ENCODE measurements at places on chromosomes 3 and 15.

DNA sequence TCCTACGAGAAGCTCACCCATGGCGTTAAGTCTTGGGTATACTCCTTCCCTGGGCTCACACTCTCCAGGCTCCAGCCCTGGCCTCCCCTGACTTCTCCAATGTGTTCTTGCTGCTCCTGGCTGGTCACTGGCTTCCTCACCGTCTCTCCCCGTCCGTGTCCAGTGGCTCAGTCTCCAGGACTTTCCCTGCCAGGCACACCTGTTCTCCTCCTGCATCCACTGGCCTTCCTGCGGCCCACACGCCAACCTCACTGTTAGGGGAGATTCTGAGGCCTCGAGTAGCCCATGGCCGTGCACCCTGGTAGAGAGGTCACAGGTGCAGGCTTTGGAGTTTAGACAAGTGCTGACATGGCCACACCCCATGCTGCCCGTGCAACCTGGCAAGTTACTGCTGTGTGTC lies 91.9 kb upstream of the SNRPA1 start:
- no peak for DNase-seq

GRCh38 chr15:66293419-66294156 lies at the start of gene DIS3L:
Gene DIS3L (plus strand): TSS chr15:66293568. CDS start chr15:66293597, 29 bp downstream.
- DNase-seq: peak; percentile 88

DNA sequence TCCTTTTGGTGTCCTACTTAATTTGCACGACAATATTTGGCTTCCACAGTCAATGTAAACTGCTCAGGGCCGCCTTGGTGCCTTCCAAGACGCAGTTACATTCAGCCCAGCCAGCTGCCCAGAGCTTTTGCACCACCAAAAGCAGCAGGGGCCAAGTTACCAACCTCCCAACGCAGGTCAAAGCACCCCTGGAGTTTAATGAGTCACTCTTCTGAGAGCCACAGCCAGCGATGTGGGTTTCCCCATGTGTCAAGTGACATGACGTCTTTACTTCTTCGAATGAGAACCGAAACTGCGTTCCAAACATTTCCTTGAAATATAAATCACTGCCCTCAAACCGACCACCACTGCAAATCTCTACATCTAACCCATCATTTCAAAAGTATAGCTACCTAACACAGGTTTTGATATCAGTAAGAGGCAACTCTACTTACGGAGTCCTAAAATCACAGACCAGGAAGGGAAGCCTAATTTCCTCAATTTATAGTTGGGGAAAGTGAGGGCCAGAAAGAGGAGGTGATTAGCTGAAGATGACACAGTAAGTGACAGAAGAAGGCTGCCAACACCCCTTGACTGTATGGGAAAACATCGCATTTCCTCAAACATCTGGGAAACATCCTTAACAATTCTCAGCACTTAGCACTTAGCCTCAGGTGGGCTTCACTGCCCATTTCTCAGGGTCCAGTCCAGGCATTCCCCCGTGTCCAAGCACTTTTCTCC lies 24.5 kb downstream of the MB21D2 start:
- peak; percentile 74 for DNase-seq

DNA sequence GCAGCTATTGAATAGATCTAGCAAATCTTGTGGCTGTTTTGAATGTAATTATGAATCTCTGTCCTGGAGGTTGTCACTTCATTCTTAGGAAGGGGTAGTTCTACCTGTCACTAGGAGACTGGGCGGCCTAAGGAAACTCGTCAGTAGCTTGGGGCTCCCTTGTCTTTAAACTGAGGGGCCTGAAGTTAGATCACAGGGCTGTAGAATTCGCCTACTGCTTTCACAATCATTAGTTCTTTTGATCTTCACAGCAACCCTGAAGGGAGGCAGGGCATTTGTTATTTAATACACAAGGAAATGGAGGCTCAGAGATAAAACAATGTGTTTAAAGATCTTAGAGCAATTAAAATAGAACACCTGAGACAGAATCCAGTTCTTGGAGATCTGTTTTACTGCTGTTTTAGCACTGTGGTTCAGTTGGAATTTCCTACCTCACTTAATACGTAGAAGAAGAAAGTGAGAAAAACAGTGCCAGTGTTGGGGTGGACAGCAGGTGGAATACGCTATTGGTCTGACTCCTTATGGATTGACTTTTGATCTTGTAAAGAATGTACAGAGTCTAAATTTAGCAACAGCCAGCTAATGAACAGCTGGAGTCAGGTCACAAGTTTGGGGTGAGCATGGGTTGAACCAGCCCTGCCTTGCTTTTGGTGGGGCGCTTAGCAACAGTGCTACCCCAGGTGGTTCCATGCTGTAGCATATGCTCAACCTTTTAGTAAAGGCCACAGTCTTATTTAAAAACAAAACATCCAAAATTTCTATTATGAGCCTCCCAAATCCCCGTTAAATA lies 71.4 kb upstream of the BHLHE40 start:
- no peak for DNase-seq

DNA sequence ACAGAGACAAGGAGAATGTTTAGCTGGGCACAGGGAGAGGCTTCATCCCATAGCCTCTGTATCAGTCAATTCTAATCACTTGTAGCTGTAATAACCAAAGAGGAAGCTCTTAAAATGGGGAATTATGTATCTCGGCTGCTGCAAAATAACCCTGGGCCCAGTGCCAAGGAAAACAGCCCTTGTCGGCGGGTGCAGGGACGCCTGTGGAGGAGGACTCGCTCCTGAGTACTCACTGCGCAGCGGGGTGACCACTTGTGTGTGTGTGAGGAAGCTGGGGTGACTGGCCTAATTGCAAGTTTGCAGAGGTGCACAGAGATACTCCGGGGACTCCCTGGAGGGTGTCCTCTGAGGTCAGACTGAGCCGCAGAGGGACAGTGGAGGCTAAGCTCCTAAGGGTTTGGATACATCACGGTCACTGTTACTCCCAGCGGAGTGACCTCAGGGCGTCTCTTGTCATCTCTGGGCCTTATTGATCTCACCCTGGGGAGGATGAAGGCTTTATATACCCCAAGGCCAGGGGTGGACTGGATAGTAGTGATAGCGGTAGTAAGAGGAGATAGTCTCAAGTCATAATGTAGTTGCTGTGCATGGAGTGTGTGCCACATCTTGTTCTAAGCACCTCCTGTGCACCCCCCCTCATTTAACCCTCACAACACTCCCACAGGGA lies 37.2 kb downstream of the SLC6A6 start:
- DNase-seq: no peak

DNA sequence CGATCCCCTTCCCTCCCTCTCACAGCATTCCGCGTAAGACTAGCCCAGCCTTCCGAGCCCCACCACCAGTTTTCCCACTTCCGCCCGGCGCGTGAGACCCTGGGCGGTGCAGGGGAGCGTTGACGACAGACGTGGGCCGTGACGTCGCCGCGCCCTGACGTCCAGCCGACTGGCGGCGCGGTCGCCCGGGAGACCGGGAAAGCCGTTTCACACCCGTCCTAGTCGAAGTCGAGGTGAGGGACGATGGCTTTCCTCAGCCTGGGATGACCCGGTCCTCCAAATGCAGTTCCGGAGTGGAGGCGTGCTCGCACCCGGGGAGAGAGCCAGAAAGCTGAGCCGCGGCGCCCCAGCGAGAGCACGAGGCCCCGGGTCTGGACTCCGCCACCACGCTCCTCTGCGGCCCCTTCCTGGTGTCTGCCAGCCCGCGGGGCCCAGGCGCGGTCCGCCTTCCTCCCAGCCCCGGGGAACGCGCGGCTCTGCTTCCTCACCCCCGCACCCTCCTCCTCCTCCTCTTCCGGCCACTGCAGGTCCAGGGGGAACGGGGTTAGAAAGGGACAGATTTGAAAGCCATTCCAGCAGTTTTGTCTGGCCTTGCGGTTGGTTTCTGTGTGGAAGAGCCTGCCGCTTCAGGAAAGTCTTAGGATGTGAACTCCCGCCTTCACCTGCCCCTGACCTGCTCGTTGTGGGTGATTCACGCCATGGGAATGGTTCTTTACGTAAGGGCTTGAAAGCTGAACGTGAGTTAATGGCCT lies at the start of gene LEKR1:
Gene LEKR1, plus strand, starts transcription at position 210 of the 752 bp plus-strand sequence. CDS start 2,977 bp downstream, outside the sequence.
- DNase-seq: peak; percentile 88

Data from GM13976 (cell line).